Bone marrow (tissue), 2 donors: ENCODE measurements at places on chromosomes 16 and 17.

- no peak for DNase-seq
Measured at GRCh38 chr17:50111673-50112655, 16.8 kb downstream of the PDK2 start.

- DNase-seq, result no peak
Measured at GRCh38 chr17:29363716-29364115, 26.4 kb upstream of the TAOK1 start.

GRCh38 chr16:1102921-1103635 lies 7.0 kb upstream of the C1QTNF8 start:
- DNase-seq, result peak; percentile 33

- DNase-seq, result no peak
Measured at GRCh38 chr17:27578718-27579085, 52.3 kb upstream of the LGALS9 start.

GRCh38 chr16:65672960-65673359 lies 551.1 kb upstream of the CDH11 start:
- no peak for DNase-seq

GRCh38 chr16:21283521-21284289 lies 5.6 kb upstream of the CRYM start:
- DNase-seq, result no peak

- no peak for DNase-seq
Measured at GRCh38 chr16:57504001-57504400, 17.7 kb upstream of the DOK4 start.

- no peak for DNase-seq
Measured at GRCh38 chr17:82593590-82594087, 54.6 kb downstream of the WDR45B start.

DNA sequence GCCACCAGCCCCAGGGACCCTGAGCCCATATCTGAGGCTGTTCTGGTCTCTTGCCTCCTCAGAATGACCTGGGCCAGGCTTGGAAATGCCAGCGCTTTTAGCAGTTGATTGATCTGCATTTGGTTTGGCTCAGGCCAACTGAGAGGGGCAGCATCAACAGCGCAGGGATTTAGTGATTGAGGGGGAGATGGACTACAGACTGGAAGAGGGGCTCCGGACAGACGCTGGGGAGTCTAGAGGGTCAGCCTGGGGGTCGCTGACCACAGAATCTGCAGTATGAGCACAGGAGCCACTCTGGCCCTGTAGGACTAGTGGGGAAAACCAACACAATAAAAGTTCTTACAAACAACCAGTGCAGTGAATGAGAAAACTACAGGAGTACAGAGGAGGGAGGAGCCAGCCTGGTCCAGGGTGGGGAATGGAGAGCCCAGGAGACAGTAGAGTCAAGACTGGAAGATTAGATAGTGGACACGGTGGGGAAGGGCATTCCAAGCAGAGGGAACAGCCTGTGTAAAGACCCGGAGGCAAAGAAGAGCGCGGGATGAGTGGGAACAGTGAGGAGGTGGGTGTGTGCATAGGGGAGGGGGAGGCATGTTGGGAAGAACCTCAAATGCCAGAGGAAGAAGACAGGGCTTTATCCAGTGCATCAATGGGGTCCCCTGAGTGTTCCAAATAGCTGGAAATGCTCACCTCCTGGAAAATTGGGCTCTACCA lies 128.9 kb downstream of the MRM1 start:
- no peak for DNase-seq

GRCh38 chr17:72661945-72662826 lies 430.3 kb downstream of the SLC39A11 start:
- DNase-seq, result no peak

- no peak for DNase-seq
Measured at GRCh38 chr17:71636644-71637043, 484.2 kb upstream of the SOX9 start.
